Inflammatory macrophage treated with lipopolysaccharide for 4 hours (primary cell): ENCODE measurements at places on chromosomes 1 and 21.

GRCh38 chr1:236868625-236869467, 73.8 kb downstream of the MTR start:
- DNase-seq = peak; percentile 64

GRCh38 chr1:22142315-22143064, 407 bp downstream of the WNT4 start:
- no peak for DNase-seq

- peak; percentile 83 for DNase-seq
Observed at GRCh38 chr1:31931593-31932225, 6.5 kb downstream of the PTP4A2 start.

GRCh38 chr1:211684331-211684730, 8.9 kb upstream of the NEK2 start:
- no peak for DNase-seq

DNA sequence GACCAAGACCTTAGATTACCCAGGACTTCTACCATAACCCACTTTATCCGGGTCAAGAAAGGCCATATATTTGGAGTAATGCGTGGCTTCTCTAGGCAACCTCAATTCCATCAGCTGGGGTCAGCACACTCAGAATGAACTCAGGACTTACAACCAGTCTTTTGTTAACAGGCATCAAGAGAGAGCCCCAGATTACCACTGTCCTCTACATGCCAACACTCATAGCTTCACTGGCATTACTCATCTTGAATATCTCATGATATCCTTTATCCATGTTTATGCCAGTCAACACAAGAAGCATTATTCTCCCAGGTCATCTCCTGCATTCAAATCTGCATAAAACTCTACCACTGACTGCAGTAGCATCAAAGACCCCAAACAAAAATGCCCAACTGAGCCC, 6.6 kb upstream of the FCGR2A start:
- DNase-seq = peak; percentile 42
